ENCODE measurements at places on chromosomes 13 and 19.

DNA sequence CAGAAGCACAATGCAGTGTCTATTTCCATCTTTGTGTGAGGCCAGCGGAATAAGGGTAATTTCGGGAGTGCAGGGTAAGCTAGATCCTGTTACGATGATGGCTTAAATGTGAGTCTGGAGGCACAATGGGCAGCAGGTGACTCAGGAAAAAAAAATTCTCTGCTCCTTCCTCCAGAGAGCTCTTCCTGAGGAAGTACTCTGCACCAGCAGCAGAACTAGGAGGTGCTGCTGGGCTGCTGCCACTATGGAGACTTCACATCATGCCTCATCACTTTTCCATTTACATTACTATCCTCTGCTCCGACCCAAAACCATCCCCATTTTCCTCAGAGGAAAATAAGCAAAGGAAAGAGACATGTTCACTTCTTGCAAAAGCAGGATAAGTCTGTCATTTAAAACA, 282.0 kb downstream of the DNAJC15 start:
- no peak for DNase-seq

DNA sequence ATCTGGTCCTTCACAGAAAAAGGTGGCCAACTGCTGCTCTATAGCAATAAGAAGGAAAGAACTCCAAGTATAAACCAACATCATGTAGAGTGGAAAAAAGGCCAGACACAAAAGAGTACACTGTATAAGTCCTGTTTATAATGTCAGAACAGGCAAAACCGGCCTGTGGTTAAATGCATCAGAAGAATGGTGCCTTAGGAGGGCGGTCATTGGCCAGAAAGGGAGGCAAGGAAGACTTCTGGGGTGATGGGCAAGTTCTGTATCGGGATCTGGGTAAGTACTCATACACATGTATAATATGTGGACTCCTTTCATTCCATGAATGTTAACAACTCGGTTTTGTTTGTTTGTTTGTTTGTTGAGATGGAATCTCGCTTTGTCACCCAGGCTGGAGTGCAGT, 4.1 kb downstream of the ETHE1 start:
- DNase-seq, result no peak

GRCh38 chr19:56949626-56950025, 109.1 kb upstream of the PEG3 start:
- no peak for DNase-seq

DNA sequence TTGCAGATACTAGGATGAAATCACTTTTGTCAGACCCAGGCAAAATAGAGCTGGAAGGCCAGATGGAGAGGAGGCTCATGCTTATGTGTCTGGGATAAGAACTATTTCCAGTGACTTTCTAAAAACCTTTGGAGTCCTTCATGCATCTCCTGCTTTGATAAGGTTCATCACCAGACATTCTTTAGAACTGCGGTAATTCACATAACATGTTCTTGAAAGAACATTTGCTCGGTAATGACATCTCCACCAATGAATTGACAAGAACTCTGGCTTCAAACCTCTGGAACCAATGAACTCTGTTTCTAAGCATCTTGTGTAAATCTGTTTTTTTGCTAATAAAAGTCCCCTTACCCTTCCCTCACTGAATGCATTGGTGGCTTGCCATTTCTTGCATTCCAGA, 112.0 kb upstream of the KL start:
- DNase-seq, result no peak

- DNase-seq, result peak; percentile 7
Measured at GRCh38 chr19:1568320-1569019, at the start of gene MEX3D. Gene MEX3D, minus strand, starts transcription at chr19:1568325. Its CDS starts 267 bp downstream, at chr19:1568058.

- no peak for DNase-seq
Measured at GRCh38 chr13:50074843-50075242, 59.6 kb downstream of the KCNRG start.

DNA sequence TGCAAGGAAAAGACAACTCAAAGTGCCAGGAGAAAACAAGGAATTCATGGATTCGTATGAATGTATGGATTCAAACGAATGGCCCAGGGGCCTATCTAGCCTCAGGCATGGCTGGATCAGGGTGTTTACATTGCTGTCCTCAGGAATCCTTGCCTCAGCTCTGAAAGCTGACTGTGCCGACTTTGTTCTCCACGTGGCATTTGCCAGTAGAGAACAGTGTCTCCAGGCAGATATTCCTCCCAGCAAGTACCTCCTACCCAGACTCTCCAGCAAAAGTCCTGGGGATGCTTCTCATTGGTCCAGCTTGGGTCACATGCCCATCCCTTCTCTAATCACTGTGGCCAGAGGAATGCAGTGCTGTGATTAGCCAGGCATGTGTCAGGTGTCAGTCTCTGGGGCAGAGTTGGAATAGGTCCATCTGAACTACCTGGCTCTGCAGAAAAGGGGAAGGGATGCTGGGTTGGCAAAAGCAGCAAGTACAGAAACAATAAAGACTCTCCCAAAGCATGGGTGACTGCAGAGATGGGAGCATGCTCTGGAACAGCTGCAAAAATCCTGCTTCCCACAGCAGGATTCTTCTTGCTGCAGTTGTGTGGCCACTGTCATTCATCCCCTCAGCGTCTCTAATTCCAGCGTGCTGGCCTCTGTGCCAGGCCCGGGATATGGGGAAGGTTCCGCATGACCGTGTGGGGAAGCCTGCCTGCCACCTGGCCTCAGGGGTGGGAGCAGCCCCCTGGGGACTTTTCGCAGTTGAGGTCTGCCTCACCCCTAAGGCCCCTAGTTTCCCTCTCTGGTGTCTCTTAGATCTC, 30.0 kb downstream of the CCNE1 start:
- no peak for DNase-seq

DNA sequence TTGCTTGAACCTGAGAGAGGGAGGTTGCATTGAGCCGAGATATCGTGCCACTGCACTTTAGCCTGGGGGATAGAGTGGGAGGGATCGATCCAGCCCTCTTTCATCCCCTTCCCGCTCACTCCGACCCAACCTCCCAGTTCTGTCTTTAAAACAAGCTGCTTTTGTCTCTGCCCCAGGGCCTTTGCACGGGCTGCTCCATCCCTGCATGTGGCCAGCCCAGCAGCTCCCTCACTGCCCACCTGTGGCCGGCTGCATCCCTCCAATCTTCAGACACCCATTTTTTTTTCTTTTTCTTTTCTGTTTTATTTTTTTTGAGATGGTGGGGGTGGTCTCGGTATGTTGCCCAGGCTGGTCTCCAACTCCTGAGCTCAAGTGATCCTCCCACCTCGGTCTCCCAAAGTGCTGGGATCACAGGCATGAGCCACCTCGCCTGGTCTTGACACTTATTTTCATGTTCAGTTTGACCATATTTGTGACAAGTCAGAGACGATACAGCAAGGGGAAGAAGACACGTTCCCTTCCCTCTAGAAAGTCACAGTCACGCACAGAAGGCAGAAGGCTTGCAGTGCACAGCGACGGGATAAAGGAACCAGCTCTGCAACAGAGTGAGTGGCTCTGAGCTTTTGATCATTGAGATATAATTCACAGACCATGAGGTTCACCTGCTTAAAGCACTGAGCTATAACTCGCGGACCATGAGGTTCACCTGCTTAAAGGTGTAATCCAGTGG, 31.8 kb downstream of the EFNA2 start:
- DNase-seq, result no peak
